ENCODE measurements at places on chromosomes 3 and 15. TPM values are rescaled to one million over a fixed set of nuclear protein-coding genes. Genes with fewer than 3 reads are reported as not detected.

The KBTBD13 gene
- total RNA-seq = not detected

The CTSH gene
- 109 TPM for total RNA-seq

The C2CD4A gene
- 0.65 TPM for total RNA-seq

The BCHE gene
- total RNA-seq = not detected

The TRH gene
- not detected for total RNA-seq

The SLC38A3 gene
- 0.78 TPM for total RNA-seq

GRCh38 chr15:83747718-83748110 lies 93.8 kb downstream of the ADAMTSL3 start:
- DNase-seq = no peak
- no peak overlapping the region for H3K27ac ChIP-seq
- H3K4me3 ChIP-seq = no peak overlapping the region
- no peaks in the 10 kb centered on the region for H3K27me3 ChIP-seq
- H3K4me1 ChIP-seq = no peaks in the 10 kb centered on the region

GRCh38 chr3:170207717-170208116 lies 14.5 kb upstream of the PRKCI start:
- H3K27me3 ChIP-seq = peaks cover 47% of the 10 kb centered on the region
- H3K27ac ChIP-seq = no peak overlapping the region
- no peak for DNase-seq
- no peak overlapping the region for H3K4me3 ChIP-seq

- peaks cover 12% of the 10 kb centered on the region for H3K27me3 ChIP-seq
- no peaks in the 10 kb centered on the region for H3K36me3 ChIP-seq
- H3K4me1 ChIP-seq = no peaks in the 10 kb centered on the region
- DNase-seq = no peak
- no peak overlapping the region for H3K4me3 ChIP-seq
Measured at GRCh38 chr3:156240642-156241041, 120.3 kb downstream of the KCNAB1 start.

DNA sequence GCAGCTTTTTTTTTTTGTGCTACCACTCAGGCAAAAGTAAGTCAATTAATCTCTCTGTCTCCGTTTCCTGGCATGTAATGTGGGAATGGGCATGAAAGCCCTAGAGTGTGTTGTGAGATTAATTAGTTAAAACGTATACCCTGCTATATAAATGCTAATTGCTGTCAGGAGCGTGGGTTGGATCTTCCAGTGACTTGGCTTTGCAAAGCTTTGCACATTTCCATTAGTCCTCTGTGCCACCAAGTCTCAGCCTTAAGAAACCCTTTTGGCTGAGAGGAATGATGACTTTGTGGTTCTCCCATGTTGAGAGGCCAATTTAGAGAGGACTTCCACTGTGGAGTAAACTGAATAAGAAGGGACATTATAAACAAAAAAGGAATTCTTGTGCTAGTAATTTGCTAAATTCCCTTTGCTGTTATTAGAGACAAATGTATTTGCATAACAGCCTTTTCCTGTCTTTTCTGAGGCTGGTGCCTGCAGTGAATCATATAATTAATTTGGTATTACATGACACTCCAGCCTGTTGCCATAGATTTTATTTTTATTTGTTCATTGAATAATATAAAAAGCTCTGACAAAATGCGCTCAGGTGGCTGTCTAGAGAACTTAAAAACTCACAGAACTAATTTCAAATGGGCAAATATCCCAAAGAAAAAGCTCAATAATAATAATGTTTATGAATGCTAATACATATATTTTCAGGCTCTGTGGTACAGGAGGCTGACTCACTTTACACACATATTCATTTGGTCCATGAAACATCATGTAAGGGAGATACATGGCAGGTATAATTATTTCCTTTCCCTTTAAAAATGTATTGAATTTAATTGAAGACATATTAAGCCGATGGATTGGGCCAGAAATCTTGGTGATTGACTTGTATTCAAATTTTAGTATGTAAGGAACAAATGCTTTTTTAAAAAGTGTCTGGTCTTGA lies 82.7 kb downstream of the IL1RAP start:
- H3K27ac ChIP-seq = no peak overlapping the region
- H3K4me1 ChIP-seq = peaks cover 8% of the 10 kb centered on the region
- no peak for DNase-seq
- peaks cover 2% of the 10 kb centered on the region for H3K36me3 ChIP-seq
- no peaks in the 10 kb centered on the region for H3K27me3 ChIP-seq
- H3K4me3 ChIP-seq = no peak overlapping the region

DNA sequence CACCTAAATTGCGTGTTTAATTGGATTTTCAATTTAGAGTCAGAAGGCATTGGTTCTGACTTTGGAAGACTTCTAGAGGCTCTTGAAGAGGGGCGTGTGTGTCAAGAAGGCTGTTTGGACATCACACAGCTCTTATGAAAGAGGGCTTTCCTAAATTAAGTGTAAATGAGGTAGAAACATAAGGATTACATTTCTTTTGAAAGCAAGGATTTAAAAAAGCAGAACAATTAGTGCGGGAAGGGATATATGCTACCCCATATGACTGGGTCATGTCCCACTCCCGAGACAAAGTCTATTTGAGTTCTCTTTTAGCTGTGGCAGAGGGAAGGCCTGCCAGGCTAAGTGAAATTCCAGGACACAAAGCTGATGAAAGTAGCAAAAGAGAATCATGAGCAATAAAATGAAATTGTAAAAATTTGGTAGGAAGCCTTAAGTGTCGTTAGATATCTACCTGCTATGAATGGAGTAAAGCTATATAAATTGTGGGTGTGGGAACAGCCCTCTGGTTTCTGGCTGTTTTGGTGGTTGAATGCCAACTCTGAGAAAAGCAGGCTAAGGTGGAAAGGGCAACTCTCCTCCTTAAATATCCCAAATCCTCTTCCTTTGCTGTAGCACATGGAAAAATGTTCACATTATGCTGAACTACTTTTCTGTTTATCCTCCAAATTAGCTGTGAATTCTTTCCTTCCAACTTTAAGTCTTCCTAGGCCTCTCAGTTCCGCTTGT lies 100.6 kb upstream of the TSC22D2 start:
- DNase-seq = no peak
- no peaks in the 10 kb centered on the region for H3K4me1 ChIP-seq
- H3K4me3 ChIP-seq = no peak overlapping the region
- no peaks in the 10 kb centered on the region for H3K36me3 ChIP-seq
- H3K27me3 ChIP-seq = peaks cover 81% of the 10 kb centered on the region
- no peak overlapping the region for H3K27ac ChIP-seq

DNA sequence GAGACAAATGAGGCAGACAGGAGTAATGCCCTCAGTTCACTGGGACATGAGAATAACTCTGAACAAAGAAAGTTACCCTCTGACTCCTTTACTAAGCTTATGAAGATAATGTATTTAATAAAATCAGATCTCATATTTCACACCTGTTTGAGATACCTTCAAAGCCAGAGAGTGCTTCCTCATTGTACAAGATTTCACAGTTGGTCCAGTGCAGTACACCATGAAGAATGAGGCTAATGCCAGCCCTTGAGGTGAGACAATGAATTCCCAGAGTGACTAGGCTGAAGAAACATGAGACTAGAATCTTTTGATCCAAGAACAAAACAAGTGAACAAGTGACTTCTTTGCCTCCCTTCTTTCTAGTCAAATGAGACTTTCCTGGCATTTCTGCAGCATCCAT lies 1133.8 kb downstream of the TUSC7 start:
- H3K27ac ChIP-seq = no peak overlapping the region
- H3K27me3 ChIP-seq = no peaks in the 10 kb centered on the region
- H3K36me3 ChIP-seq = no peaks in the 10 kb centered on the region
- H3K4me1 ChIP-seq = no peaks in the 10 kb centered on the region
- H3K4me3 ChIP-seq = no peak overlapping the region
- no peak for DNase-seq

GRCh38 chr15:82970078-82970686 lies 15.8 kb upstream of the RAMAC start:
- H3K27me3 ChIP-seq = no peaks in the 10 kb centered on the region
- H3K4me3 ChIP-seq = no peak overlapping the region
- H3K4me1 ChIP-seq = peaks cover 5% of the 10 kb centered on the region
- DNase-seq = no peak
- no peaks in the 10 kb centered on the region for H3K36me3 ChIP-seq

- no peaks in the 10 kb centered on the region for H3K27me3 ChIP-seq
- DNase-seq = no peak
- peaks cover 3% of the 10 kb centered on the region for H3K36me3 ChIP-seq
Measured at GRCh38 chr3:45972534-45973402, 22.9 kb downstream of the FYCO1 start.
